ENCODE measurements at places on chromosomes 5 and 9. TPM values are rescaled to one million over a fixed set of nuclear protein-coding genes. Genes with fewer than 3 reads are reported as not detected.

The FGD3 gene
- 0.20 TPM for total RNA-seq

The LHX3 gene
- not detected for total RNA-seq

DNA sequence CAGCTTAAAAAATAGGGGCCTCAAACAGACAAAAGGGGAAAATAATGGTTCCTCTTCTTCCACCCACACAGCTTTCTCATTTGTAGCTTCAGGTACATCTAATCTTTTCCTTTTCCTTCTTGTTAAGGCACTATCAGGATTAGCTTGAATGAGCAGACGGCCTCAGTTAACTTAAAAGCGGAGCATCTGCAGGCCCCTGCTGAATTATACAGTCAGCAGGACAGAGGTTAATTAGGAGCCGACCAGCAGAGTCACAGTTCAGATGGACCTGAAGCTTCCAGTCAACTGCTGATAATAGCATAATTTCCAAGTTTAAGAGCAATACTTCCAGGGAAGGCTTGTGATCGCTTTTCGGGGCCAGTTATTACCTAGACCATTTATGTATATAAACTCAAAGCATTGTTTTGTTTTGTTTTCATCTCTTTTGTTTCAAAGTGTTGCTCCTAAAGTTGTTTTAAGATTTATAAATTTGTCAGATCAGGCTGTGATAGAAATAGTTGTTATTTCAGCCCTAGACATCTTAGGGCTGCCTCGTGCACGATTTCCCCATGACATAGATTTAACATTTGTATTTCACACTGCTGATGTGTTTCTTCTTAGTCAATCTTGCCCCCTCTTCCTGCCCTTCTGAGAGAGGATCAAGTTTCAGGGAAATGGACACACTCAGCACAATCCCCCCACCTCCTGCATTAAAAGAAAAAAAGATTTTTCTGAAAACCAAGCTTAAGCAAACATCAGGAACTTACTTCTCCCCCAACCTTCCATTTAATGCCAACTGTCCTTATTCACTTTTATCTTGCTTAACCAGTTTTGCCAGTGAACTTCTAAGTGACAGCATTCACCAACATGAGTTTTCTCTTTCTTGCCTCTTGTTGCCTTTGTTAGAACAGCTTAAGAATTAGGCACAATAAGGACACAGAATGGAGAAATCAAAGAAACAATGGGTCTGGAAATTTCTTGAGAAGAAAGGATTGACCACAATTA is 449.8 kb downstream of the ARHGEF28 start:
- no peak for DNase-seq

DNA sequence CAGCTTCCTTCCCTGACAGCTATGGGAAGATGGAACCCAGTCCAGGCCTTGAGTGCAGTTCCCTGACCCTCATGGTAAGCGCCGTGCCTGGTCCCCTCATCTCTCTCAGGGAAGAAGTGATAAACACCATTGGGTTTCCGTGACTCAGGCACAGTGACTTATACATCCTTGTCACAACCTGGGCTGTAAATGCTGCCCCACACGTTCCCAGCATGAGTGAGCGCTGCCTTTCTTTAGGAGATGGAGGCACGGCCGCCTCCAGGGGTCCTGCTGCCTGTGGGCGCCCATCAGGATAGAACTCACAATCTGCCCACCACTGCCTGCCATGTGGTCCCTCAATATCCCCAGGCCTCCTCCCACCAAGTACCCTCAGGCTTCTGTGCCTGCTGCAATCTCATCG is 8.3 kb upstream of the NKD2 start:
- DNase-seq, result no peak

DNA sequence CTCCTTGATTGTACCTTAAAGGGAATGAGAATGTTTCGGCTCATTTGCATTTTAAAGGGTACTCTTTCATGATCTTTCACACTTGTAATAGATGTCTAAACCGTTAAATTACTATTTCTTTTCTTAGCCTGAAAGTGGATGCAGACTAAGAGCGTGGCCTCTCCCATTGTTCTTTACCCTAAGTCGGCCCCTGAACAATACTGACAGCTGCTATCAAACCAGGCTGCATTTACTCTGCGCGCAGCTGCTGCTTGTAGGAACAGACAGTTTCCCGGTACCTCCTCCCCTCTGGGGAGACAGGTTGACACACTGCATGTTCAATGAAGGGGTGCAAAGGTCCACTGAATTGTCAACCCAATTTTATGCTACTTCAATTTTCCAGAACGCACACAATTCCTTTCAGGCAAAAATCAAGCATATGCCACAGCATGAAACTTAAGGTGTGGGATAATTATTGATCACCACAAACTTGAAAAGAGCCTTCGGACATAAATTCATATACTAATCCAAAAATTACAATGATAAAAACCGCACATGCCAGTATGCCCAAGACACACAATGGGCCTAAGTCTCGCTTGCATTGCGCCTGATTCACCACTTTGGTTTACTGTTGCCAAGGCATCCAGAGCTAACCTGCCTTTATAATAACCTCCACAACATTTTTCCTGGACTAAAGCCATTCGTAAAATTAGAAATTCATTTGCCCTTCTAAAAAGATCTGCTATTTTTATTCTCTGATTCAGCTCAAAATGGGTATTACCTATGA is 39.7 kb downstream of the TLE1 start:
- no peak for DNase-seq

DNA sequence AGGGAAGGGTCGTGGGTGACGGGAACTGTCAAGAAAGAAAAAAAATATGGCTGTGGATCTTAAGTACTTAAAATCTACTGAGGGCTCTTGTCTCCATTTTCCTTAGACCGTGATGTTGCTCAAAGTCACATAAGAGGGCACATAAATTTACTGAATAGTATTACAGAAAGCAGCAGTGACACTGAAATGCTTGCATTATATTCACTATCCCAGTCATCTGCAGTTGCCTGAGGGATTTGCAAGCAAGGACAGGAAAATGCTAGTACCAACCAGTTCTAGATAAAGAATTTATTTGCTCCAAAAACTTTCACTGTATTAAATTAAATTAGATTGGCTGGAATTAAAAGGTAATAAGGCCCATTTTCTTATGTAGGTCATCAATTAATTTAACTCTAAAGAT is 106.5 kb upstream of the CCDC152 start:
- DNase-seq, result no peak
